Subcutaneous adipose tissue (tissue), 4 donors: ENCODE measurements at places on chromosomes 1 and 21. TPM values are rescaled to one million over a fixed set of nuclear protein-coding genes. Genes with fewer than 3 reads are reported as not detected.

C1QTNF12 gene
- not detected for total RNA-seq

RPTN gene
- total RNA-seq: 0.22 TPM

ARID4B gene
- 41.1 TPM for total RNA-seq

CD5L gene
- not detected for total RNA-seq
